ENCODE measurements at places on chromosomes 16 and 17. TPM values are rescaled to one million over a fixed set of nuclear protein-coding genes. Genes with fewer than 3 reads are reported as not detected.

GRCh38 chr16:87067836-87068761, 249.1 kb downstream of the C16orf95 start:
- H3K4me3 ChIP-seq, result no peak overlapping the region
- peaks cover 13% of the 10 kb centered on the region for H3K27me3 ChIP-seq

DNA sequence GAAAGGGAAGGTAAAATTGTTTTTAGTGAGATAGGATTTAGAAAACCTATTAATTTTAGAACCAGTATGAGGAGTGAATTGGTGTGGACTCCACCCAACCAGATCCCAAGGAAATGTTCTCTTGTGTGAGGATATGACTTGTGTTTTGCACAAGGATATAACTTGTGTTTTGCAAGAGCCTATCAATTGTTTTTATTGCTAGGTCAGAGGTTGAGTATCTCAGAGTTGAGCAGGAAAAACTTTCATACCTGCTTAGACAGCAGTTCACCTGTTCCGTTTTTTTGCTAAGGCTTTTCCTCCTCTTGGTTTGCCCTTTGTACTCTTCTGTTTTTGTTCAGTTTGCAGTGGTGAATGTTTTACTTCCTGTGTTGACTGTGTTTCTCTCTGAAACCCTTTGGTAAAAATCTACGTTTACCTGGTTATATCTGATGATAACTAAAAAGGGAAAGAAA, 5.1 kb downstream of the NBR1 start:
- no peaks in the 10 kb centered on the region for H3K27me3 ChIP-seq
- H3K36me3 ChIP-seq, result peaks cover 19% of the 10 kb centered on the region
- peaks cover 60% of the 10 kb centered on the region for H3K4me1 ChIP-seq
- peak overlapping the region; percentile 60 for H3K4me3 ChIP-seq
- DNase-seq, result no peak
- peak overlapping the region; percentile 85 for H3K27ac ChIP-seq

Gene GINS2
- total RNA-seq, result 0.74 TPM

Gene MYH13
- not detected for total RNA-seq

- DNase-seq, result no peak
- no peak overlapping the region for H3K27ac ChIP-seq
- H3K36me3 ChIP-seq, result peaks cover 24% of the 10 kb centered on the region
- no peaks in the 10 kb centered on the region for H3K27me3 ChIP-seq
- peaks cover 3% of the 10 kb centered on the region for H3K4me1 ChIP-seq
- H3K4me3 ChIP-seq, result no peak overlapping the region
These were observed 14.9 kb downstream of the GDE1 start for GRCh38 chr16:19506965-19507364.

- no peaks in the 10 kb centered on the region for H3K36me3 ChIP-seq
- H3K4me3 ChIP-seq, result no peak overlapping the region
- no peak for DNase-seq
- H3K4me1 ChIP-seq, result no peaks in the 10 kb centered on the region
- H3K27ac ChIP-seq, result no peak overlapping the region
These were observed 92.8 kb downstream of the MYH10 start for GRCh38 chr17:8537734-8538133.

Gene CISD3
- total RNA-seq, result 12.3 TPM

Gene KRTAP1-1
- total RNA-seq, result not detected

- H3K27me3 ChIP-seq, result peaks cover 35% of the 10 kb centered on the region
- H3K27ac ChIP-seq, result no peak within 1 kb of the TSS
- H3K36me3 ChIP-seq, result peaks cover 2% of the 10 kb centered on the region
- peak within 1 kb of the TSS; percentile 72 for H3K4me3 ChIP-seq
These were observed at the start of gene MT1M for GRCh38 chr16:56632156-56632847. MT1M (plus strand) TSS chr16:56632659; CDS start chr16:56632732, 73 bp downstream.

Gene CACNA1G
- 0.05 TPM for total RNA-seq

DNA sequence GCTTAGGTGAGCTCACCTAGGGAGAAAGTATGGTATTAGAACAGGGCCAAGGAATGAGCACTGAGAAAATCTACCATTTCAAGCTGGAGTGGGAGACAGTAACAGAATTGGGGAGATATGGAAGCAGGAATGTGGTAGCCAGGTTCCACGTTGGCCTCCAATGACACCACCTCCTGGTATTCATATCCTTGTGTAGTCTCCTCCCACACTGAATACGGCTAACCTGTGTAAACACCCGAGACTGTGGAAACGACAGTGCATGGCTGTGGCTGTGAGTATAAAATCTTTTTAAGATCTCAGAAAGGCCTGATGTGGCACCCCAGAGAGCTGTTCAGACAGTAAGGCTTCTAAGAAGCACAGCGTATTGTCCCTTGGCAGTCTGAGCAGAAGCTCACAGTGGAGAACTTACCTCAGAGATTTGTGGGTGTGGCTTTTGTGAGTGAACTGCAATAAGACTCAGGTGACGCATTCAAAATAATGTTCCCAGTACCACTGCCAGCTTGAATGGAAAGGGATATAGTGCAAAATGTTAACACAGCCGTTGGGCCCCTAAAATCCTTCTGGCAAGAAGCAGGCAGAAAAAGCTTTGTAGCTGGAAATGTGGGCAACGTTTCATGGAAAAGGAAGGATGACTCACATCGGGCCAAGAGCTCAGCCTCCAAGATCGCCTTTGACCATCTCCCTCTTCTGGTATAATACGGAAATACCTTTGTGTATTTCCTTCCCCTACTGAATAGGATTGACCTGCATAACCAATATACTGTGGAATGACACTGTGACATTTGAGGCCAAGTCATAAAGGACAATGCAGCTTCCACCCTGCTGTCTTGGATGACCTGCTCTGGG, 14.4 kb downstream of the SDR42E1 start:
- H3K4me1 ChIP-seq, result peaks cover 18% of the 10 kb centered on the region
- no peak overlapping the region for H3K4me3 ChIP-seq
- H3K36me3 ChIP-seq, result peaks cover 15% of the 10 kb centered on the region
- no peak overlapping the region for H3K27ac ChIP-seq
- DNase-seq, result no peak
- no peaks in the 10 kb centered on the region for H3K27me3 ChIP-seq

DNA sequence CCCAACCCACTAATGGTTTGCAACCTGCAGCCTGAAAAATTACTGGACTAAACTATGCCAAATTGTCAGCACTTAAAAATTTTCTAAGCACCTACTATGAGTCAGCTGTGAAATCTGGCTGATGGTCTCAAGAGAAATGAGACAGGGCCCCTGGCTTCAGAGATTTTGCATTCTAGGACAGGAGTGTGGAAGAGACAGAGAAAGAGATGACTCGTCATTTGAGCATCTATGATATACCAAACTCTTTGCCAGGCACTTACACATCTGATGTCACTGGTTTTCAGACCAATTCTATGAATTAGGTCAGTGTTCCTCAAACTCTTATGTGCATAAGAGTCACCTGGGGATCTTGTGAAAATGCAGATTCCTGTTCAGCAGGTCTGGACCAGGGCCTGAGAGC, 44.4 kb downstream of the CLEC19A start:
- H3K4me1 ChIP-seq, result no peaks in the 10 kb centered on the region
- no peaks in the 10 kb centered on the region for H3K36me3 ChIP-seq
- no peak for DNase-seq
- no peak overlapping the region for H3K27ac ChIP-seq
- no peak overlapping the region for H3K4me3 ChIP-seq

Gene PPY
- total RNA-seq, result not detected

- peaks cover 5% of the 10 kb centered on the region for H3K4me1 ChIP-seq
- H3K27ac ChIP-seq, result no peak overlapping the region
- H3K27me3 ChIP-seq, result peaks cover 25% of the 10 kb centered on the region
These were observed 1.0 kb upstream of the SLC38A8 start for GRCh38 chr16:84043486-84044117.

GRCh38 chr16:19735074-19735867, 17.2 kb downstream of the IQCK start:
- no peak overlapping the region for H3K27ac ChIP-seq
- no peaks in the 10 kb centered on the region for H3K27me3 ChIP-seq
- peaks cover 8% of the 10 kb centered on the region for H3K36me3 ChIP-seq
- no peak for DNase-seq
- peaks cover 2% of the 10 kb centered on the region for H3K4me1 ChIP-seq
